ENCODE measurements at places on chromosomes 7 and 10.

DNA sequence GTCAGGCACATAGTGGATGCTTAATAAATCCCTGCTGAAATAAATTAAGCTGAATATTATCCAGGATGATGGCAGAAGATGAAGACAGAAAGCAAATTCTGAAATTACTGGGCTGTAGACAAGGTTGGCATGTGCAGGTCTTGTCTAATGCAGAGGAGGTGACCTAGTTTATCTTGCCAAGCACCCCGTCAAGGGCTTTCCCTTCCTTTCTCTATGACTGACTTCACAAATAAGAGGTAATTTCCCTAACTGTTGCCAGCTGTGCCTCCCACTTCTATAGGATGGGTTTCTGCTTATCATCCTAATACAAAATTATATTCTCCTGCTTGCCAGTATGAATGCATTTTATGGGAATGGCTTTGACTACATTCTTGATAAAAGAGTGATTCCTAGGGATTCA, 38.0 kb downstream of the LHFPL3 start:
- no peak for DNase-seq

DNA sequence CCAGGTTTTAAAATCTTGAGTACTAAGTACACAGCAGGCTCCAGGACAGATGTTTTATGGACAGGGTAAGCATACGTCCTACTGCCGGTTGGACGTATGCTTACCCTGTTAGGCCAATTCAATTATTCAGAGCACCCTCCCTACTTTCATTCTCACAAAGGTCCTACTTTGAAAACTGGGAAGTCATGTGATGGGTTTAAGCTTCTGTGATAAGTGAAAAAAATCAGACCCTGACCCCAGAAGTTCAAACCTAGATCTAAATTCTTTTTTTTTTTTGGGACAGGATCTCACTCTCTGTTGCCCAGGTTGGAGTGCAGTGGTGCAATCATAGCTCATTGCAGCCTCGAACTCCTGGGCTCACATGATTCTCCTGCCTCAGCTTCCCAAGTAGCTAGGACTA, 55.2 kb downstream of the HIPK2 start:
- no peak for DNase-seq

- no peak for DNase-seq
Measured at GRCh38 chr10:43197834-43198681, 59.8 kb downstream of the CSGALNACT2 start.

- no peak for DNase-seq
Measured at GRCh38 chr7:48279420-48279819, 108.2 kb downstream of the ABCA13 start.

- DNase-seq = no peak
Measured at GRCh38 chr10:112131346-112131745, 52.2 kb downstream of the GPAM start.

DNA sequence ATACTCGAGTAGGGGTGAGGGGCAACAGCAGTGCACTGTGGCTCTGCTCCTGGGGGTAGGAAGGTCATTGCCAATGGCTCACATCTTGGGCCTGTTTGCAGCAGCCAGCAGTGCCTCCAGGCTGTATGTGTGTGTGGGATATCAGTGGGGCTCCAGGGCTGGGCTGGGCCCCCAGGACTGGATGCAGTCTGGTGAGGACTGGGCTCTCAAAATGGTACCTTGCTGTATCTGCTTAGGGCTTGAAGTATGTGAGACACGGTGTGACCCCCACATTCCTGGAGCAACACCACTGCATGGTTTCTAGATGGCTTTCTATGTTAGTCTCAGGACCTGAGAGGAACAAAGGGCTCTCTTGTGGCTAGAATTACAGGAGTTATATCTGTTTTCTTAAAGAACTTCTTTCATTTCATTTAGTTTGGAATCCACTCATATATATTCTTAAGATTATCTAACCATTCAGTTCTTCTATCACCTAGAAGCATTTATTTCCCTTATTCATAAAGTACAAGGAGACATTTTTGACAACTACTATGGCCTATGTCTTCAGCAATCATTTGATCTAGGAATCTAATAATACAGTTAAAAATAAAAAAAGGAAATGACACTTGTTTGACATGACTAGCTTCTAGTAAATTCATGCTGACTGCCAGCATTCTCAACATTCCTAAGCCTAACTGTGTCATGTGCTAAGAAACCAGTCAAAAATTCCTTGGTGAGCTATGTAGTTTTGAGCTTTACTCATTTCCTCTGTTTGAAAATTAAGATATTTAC, 443.2 kb upstream of the SEMA3A start:
- no peak for DNase-seq

DNA sequence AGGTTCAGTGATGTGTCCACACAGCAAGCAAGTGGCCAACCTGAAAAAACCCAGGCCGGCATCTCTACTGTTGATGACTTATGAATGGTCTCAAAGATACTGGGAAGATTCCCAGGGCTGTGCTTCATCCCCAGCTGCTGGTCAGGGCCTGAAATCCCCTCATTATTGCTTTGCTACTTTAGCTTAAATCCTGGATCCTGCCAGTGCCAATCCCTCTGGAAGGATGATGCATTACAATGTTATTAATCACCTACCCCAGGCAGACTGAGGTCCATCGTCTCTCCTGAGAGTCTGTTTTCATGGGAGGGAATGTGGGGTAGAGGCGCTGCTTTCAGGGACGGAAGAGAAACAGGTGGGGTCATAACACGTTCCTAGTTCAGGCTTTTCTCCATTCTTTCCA, 371.6 kb downstream of the RPS24 start:
- no peak for DNase-seq

Measured in activated CD4-positive, alpha-beta T cell treated with anti-CD3 and anti-CD28 coated beads, Interleukin-2, amount 50 U/mL, for 1 hour (primary cell).